ENCODE measurements at places on chromosomes 3 and 15.

DNA sequence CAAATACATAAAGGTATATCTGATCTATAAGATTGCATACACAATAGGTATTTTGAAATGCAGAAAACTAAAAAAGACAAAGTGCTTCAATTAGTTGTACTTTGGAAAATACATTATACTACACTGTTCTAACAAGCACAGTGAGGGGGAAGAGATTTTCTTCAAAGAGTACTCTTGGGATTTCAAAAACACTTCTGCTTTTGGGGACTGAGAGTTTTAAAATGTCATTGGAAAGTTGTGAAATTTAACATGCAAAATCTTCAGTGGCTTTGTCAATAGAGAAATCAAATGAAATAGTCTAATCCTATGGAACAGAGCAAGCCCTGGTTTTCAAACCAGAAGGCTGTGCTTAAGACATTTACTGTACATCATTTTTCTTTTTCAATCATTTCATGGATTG is 322.2 kb upstream of the SEMA6D start:
- DNase-seq, result no peak

- peak; percentile 11 for DNase-seq
These were observed 24.4 kb upstream of the FRMD4B start for GRCh38 chr3:69410301-69410700.

DNA sequence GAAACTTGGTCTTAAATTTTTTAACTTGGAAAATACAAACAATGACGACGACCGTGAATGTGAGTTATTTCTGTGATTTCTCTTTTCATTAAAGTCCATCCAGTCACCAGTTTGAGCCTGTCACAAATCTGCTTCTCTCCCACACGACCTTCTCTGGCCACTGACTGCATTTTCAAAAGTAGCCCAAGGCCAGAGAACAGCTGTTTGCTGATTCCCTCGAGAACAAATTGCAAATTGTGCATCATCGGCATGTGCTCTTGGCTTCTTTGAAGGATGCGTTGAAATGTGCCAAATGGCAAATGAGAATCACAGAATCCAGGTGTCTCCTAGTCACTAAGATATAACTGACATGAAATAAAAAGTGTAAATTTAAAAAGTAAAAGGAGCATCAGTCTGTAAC is 106.4 kb downstream of the AQP9 start:
- no peak for DNase-seq

- DNase-seq, result no peak
These were observed 393.1 kb downstream of the LPP start for GRCh38 chr3:188546835-188547670.

- no peak for DNase-seq
These were observed 432.2 kb upstream of the LMCD1 start for GRCh38 chr3:8069471-8069870.

DNA sequence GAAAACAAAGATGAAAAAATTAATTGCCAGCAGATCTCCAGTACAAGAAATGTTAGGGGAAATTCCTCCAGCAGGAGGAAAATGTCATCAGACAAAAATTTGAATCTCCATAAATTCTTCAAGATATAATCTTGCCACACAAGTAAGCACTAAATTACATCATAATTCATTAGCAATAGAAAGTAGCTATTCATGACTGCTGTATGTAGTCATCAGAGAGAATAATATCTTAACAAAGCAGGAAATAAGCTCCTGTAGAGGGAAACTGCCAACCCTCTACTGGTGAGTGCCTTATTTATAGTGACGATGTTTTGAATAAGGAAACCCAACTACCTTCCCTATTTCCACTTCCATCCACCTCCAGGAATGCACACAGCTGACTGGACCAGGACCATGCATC is 15.8 kb upstream of the SLC27A2 start:
- no peak for DNase-seq

- DNase-seq, result no peak
These were observed 18.4 kb downstream of the HDAC11 start for GRCh38 chr3:13498354-13499060.

GRCh38 chr15:63238796-63239195 is 38.6 kb upstream of the APH1B start:
- DNase-seq, result no peak

- DNase-seq, result peak; percentile 74
These were observed 1.1 kb upstream of the PIK3CA start for GRCh38 chr3:179146911-179147513.
